NCI-H82 (cell line): ENCODE measurements at places on chromosomes 6 and 20.

DNA sequence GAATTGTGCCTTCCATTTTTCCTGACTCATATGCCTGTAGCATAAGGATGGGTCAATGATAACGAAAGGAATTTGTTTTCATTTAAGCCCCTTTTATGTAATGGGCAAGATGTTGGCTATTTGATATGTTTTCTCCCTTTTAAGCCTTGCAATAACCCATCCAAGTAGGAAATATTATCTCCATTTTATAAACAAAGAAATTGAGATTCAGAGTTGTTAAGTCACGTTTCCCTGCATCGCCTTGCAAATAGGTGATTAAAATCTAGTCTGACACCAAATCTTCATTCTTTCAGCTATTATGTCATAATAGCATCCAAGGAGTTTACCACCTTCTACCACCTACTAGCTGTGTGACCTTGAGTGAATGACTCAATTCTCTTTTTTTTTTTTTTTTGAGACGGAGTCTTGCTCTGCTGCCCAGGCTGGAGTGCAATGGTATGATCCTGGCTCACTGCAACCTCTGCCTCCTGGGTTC, 7.0 kb downstream of the HNF4A start:
- no peak for DNase-seq

GRCh38 chr20:62596486-62596885, 45.8 kb upstream of the SLCO4A1 start:
- DNase-seq, result no peak

DNA sequence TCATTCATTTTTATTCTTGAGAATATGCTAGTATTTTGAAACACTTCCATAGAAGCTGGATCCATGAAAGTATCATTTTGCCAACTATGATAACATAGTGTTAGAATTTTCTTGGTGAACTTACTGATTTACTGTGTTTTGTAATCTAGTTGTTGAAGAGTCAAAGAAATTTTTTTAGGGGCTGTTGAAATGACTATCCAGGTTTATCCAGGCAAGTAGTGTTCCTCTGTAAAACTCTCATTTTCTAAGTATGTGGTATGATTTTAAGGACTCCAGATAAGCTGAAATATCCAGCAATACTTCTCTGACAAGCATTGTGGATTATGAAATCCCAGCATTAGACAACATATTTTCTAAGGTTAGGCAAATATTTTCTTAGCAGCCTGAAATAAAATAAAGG, 95.9 kb downstream of the GRIK2 start:
- DNase-seq, result no peak

GRCh38 chr6:1322696-1323219, 10.9 kb downstream of the FOXQ1 start:
- DNase-seq, result no peak

DNA sequence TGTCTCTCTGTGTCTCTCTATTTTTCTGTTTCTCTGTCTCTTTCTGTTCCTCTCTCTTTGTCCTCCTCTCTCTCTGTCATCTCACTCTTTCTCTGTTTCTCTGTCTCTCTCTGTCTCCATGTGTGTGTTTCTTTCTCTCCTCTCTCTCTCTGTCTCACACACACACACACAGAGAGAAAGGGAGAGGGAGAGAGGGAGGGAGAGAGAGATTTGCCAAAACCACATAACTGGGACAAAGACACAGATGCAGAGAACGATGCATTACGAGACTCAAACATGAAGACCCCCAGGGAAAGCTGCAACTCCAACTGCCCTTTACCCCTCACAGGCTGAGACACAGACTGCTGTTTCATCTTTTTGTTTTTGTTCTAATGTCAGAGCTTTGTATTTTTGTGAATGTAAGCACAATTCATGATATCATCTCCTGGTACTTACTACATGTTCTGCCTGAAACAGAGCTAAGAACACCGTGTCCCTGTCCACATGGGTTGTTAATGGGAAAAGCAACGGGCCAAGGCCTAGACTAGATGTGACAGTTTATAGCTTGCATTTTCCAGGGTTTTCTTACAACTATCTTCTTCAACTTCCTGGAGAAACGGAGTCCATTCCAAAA, 177.1 kb upstream of the ARID1B start:
- no peak for DNase-seq

DNA sequence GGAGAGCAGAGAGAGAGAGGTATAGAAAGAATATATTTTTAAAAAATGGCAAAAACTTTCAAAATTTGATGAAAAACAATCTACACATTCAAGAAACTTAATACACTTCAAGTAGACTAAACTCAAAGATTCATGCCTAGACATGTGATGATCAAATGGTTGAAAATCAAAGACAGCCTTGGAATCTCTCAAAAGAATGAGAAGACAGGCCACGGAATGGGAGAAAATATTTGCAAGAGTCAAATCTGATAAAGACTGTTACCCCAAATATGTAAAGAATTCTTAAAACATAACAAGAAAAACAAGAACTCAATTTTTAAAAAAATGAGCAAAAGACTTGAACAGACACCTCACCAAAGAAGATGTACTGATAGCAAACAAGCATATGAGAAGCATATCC, 49.7 kb downstream of the THEMIS start:
- DNase-seq, result no peak

GRCh38 chr6:11975353-11975977, 36.6 kb upstream of the HIVEP1 start:
- no peak for DNase-seq

- DNase-seq, result no peak
Measured at GRCh38 chr6:81774542-81774941, 22.1 kb upstream of the TENT5A start.

DNA sequence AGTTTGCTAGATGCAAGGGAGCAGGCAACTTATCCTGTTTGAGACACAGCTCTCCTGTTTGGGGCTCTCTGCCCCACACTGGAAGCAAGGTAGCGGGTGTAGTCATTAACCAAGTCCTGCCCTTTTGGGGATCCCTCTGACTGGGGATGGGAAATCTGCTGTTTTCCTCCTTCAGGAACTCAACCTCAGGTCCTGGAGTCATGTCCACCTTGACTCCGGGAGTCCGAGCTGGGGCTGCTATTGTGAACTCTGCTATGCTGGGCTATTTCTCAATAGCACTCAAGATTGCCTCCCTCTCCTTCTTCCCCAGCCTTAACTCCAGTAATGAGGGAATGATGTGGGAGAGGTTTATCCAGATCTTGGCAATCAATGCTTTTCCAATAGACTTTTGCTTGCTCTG, 54.1 kb upstream of the CHD6 start:
- DNase-seq, result no peak

GRCh38 chr6:68760485-68760884, 125.4 kb downstream of the ADGRB3 start:
- DNase-seq, result no peak

GRCh38 chr6:11218538-11219399, 13.7 kb downstream of the NEDD9 start:
- DNase-seq, result no peak

- no peak for DNase-seq
Measured at GRCh38 chr20:4045741-4046140, 30.4 kb upstream of the RNF24 start.

- no peak for DNase-seq
Measured at GRCh38 chr6:37489697-37490336, 9.9 kb downstream of the CCDC167 start.

GRCh38 chr6:85453490-85453889, 3.6 kb downstream of the NT5E start:
- no peak for DNase-seq

DNA sequence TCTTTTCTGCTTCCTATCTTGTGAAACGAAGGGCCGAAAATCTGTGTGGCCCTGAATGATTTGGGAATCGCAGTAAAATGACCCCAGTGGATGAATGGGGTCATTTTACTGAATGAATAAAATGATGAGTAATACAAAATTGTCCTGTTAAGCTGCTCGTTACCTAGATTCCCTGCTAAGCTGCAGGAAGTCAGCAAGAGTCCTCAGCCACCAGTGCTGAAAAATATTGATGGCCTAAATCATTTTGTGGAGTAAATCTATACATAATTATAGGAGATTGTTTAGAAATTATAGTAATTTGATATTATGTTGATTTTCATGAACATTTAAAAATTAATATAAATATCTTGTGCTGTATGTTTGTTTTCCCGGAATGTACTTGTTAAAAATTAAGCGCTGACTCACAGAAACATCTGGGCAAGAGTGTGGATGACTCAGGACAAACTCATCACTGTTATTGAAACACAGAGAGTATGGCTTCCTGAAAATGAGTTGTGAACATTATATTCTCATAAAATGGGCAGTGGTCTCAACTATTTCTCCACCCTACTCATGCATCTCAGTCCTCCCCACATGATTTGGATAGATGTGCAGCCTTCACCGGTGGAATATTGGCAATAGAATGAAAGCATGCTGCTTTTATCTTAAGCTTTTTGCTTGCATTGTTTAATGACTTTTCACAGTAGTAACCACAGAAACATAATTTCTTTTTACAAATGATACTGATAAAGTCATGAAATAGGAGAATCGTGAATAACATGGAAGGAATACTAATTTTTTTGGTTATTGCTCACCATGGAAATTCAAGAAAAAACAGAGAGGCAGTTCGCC, 36.2 kb upstream of the RGS17 start:
- no peak for DNase-seq

DNA sequence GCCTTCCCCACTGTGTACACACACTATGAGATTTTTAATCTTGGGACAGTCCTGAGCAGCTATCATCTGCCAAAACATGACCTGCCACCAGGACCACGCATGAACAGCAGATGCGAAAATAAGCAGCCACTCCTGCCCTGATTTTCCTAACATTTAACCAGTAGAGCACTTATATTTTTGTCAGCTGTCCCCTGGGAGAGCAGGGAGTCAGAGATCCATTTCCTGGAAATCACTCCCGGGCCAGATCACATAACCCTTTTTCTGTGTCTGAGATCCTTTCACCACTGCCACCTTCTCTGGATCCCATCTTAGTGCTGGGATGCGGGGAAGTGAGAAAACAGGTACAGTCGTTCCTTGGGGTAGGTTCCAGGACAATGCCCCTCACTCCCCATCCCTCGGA, 5.7 kb downstream of the SDCBP2 start:
- DNase-seq, result no peak

- no peak for DNase-seq
Measured at GRCh38 chr6:111985202-111985731, 68.6 kb upstream of the CCN6 start.
